ENCODE measurements at places on chromosomes 2 and 18.

DNA sequence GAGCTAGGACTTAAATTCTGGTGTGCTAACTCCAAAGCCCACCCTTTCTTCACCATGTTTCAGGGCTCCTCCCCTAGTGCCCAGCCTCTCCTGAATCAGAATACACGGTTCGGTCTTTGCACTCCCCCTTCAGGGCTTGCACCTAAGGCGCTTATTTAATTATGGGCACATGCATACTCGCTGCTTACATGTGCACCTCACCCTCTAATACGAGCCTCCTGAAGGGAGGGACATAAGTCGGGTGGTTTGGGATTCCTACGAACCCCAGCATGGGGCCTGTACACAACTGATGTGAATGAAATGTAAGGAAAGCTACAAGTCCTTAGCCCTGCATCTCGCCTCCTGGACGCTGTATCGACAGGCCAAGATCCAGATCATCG is 435 bp downstream of the IFT172 start:
- DNase-seq: peak; percentile 20

DNA sequence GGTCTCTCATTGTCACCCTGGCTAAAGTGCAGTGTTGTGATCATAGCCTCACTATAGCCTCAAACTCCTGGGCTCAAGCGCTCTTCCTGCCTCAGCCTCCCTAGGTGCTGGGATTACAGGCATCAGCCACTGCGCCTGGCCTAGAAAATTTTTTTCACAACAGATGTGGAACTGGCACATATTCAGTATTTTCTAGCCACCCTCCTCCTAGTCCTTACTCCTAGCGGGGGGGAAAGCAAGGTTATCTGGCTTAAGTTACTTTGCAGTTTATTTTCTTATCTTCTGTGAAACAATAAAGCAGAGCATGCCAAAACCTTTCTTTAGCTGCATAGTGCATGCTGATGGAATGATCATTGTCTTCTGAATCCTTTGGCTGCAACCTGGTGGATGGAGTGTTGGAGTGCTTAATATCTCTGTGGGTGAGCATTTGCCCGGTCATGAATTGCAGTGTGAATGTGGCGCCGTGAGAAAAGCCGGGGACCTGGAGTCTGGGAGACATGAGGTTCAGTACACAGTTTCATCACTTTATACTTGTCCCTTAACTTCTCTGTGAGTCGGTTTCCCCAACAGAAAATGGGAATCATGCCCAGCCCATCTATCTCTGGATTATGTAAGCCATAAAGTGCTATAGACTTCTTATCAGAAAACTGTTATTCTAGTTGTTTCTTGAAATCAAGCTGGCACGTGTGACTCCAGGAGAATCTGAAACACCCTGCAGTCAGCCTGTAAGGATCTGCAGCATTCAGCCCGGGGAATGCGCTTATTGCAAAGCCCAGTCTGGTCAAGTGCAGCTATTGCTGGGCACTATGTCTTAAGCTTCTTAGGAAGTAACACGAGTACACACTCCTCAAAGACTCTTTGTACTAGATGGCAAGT is 38.2 kb upstream of the MAP3K20 start:
- DNase-seq: no peak

DNA sequence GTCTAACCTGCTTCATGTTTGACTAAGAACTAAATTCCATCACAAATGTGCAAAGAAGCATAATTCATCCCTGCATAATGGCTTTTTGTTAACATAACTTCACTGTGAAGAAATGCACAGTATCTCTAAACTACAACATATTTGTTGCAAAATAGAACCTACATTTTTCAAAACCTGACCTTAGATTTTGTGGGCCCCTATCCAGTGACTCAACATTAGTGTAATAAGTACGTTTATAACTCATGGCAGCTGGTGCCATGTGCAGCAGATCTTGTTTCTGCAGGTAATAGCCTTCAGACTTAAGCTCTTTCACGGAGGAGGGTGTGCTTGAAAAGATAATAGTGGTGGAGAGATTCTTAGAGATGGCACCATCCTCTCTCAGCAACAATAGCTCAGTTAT is 28.6 kb upstream of the VWC2L start:
- no peak for DNase-seq

- no peak for DNase-seq
Observed at GRCh38 chr2:20062615-20063545, 11.5 kb upstream of the LAPTM4A start.

GRCh38 chr2:148221166-148221565 is 200.3 kb downstream of the MBD5 start:
- DNase-seq: no peak

DNA sequence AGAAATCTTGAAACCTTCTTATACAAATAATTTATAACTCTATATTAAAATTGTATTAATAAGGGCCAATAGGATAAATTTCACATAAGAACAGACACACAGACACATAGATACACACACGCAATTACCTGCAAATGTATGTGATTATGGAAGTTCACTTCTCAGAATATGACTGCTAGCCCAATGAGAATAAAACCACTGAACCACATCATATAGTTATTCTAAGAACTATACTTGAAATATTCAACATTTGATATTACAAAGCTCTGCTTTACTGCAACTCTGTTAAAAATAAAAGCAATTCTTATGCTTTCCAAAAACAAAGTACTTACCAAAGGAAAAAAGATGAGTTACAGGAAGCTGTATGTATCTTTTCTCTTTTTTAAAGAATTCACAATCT is 51.1 kb downstream of the PGAP1 start:
- no peak for DNase-seq

GRCh38 chr18:39453882-39454281 is 1888.3 kb upstream of the CELF4 start:
- no peak for DNase-seq

GRCh38 chr18:28511413-28511821 is 334.5 kb upstream of the CDH2 start:
- DNase-seq: no peak

DNA sequence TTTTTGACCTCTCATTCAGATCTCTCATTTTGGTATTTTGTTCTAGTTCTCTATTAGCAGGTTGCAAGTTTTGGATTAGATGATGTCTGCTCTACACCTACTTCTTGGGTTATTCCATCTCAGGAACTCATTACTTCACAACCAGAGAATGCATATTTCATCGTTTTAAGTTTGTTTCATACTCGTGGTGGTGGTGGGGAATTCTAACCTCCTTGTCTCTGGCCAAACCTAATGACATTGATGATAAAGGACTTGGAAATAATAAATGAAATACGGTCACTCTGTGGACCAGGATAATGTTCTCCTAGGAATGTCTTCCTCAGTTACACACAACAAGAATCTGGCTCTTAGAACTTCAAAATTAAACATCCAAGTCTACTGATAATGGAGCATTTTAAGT is 115.2 kb downstream of the CDC42EP3 start:
- no peak for DNase-seq

- DNase-seq: no peak
Observed at GRCh38 chr2:222598611-222599010, 57.3 kb downstream of the FARSB start.

- no peak for DNase-seq
Observed at GRCh38 chr2:50627505-50627904, 404.4 kb downstream of the NRXN1 start.

DNA sequence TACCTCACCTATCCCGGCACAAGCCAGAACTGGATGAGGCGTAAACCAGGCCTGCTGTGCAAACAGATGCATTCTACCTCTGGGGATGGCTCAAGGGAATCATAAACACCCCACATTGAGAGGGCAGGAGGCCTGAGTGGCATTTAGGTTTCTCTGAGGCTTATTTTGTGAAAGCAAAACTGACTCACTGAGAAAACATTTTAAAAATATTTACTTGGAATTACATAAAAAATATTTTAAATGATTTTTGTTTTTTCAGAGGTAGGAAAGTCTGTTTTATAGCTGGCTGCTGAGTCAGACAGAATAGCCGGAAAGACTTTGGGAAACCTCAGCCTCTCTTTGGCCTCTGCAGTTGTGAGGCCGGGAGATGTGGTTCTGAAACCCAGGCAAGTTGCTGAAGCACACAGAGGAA is 244.1 kb downstream of the NCKAP5 start:
- no peak for DNase-seq

- no peak for DNase-seq
Observed at GRCh38 chr2:155250800-155251199, 552.3 kb downstream of the KCNJ3 start.

DNA sequence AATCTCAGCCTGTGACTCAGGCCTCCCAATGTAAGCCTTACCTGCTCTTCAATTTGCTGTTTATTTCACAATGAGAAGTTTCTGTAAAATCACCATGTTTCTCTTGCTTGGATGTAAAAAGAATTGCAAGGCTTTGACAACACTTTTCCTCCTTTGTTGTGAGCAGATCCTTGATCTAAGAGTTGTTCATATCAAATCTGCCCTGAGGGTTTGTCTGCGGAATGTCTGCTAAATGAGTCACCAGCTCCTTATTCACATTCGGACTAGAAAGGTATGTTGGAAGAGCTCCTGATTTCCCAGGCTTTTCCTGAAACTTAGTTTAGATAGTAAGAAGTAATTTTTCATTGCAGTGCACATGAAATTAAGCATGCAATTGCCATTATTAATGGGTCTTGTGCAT is 268.2 kb upstream of the TCF4 start:
- DNase-seq: no peak

DNA sequence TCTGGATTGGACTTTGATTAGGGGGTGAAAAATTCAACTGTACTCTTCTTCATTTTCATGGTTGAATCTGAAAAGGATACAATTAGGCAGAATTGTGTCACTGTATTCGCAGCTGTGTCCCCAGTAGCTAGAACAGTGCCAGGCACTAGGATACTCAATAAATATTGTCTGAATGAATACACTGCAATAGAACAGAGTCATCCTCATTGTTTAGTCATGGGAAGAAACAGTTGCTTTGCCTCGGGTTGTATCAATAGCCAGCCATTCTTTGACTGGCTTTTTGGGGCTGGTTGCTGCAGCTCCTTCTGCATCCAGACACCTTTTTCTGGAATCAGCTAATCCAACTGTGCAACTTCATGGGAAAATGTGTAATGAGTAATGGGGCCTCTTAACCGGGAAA is 18.1 kb upstream of the DYNC1I2 start:
- no peak for DNase-seq

DNA sequence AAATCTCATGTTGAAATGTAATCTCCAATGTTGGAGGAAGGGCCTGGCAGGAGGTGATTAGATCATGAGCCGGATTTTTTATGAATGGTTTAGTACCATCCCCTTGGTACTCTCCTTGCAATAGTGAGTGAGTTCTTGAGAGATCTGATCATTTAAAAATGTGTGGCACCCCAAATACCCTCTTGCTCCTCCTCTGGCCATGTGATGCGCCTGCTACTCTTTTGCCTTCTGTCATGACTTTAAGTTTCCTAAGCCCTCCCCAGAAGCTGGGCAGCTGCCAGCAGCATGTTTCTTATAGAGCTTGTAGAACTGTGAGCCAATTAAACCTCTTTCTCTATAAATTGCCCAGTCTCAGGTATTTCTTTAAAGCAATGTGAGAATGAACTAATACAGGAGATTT is 72.6 kb upstream of the FIGN start:
- DNase-seq: no peak

- no peak for DNase-seq
Observed at GRCh38 chr2:40639320-40639719, 187.4 kb upstream of the SLC8A1 start.

DNA sequence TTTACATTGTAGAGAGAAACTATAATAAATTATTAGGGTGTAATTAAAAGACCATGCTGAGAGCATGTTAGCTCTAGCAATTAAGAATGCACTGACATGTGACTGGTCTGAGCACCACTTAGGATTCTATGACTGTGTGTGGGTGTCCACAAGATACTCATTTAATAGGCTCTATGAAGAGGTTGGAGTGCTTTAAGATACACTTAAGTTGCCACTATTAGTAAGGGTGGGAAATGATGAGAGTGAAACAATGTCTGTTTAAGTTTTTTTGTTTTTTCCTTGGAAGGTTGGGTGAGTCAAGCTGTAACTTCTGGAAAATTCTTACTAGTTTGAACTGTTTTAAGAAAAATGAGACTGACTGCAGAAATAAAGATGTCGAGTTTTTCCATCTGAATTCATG is 1.8 kb upstream of the FAP start:
- no peak for DNase-seq

DNA sequence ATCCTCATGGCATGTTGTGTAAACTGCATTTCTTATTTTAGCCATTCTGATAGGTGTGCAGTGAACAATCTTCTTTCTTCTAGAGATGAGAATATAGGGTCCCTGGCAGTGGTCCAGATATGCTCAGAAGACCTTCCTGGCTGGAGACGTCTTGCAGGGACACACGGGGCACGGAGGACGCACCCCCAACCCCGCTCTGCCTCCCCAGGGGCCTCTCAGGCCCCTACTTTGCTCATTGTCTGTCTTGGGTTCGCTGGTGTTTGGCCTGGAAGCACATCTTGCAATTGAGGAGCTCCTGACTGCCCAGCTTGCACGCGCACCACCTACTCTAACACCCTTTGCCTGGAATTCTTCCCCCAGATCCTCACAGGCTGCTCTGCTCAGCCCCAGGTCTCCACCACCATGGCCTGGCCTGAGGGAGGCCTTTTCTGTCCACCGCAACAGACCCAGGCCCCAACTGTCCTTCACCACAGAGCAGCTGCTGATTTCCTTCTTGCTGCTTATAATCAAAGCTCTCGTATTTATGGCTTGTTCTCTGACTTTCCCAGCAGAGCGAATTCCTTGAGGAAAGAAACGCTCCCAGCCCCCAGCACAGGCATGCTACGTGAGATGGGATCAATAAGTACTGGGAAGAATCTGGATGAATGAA is 295.9 kb upstream of the HDAC4 start:
- DNase-seq: no peak

GRCh38 chr18:11362856-11363255 is 213.5 kb upstream of the PIEZO2 start:
- no peak for DNase-seq

DNA sequence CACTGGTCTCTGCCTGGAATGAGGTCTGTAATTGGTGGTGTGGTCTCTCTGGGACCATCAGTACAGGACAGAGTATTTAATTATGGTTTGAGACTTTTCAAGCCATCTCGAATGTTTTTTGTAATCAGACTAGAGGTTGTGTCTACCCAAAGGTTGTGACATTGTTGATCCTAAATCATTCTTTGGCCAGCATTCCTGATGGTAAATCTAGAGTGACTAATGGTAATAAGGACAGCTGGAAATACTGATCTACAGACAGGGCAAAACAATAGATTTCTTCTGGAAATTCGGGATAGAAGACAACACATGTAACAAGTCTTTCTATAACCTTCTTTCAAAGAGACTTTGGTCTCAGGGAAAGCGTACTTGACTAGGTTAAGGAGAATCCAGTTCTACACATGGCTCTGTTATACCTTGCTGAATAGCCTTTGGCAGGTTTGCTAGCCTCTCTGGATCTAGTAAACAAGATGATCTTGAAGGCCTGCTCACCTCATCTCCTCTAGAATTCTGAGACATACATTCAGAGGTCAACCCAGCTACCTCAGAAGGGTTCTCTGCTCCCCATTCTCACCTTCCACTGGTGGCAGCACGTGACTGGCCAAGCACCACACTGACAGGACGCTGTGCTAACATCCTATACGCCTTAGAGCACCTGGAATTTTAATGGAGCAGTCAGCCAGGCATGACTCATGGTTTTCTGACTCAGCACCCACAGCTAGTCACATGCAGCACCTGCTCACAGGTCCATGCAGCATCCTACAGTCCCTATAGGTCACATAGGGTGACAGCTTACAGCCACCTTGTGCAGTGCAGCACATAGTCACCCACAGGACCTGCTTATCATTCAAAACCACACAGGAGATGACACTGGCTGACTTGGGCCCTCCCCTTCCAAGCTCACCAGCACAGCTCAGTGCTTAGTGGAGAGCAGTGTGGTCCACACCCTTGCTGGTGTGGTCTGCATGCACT is 12.2 kb downstream of the PLB1 start:
- DNase-seq: peak; percentile 34

Measured in CD4-positive, alpha-beta T cell treated with Interferon gamma for 1 hour (primary cell).